ENCODE measurements at places on chromosomes 13 and 19.

DNA sequence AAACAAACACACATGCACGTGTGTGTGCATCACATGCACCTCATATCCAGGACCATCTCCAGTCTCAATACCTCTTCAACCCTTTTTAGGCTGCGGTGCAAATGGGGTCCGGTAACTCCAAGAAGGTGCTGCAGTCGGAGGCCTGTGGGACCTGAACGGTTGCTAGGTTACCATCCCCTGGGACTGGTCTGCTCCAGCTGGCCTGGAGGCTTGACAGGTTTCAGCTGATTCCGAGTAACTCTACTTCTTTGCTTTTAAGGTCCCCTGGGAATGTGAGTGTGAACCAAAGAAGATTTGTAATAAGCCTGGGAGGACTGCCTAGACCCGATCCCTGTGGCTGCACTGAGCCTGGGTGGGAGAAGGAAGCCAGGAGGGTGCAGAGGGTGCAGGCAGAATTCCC, 117.5 kb downstream of the CCNA1 start:
- no peak for DNase-seq

DNA sequence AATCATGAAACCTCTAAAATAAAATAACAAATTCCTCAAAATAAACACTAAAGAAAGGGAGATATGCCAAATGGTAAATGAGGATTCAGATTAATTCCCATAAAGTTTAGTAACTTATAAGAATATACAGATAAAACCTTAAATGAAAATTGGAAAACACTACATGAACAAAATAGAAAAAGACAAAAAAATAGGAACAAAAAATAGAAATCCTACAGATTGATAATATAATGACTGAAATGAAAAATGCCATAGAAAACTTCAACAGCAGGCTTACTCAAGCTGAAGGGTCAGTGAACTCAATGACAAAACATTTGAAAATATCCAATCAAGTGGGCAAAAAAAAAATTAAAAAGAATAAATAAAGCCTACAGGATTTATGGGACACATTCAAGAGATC, 1784.8 kb downstream of the PCDH9 start:
- DNase-seq = no peak

DNA sequence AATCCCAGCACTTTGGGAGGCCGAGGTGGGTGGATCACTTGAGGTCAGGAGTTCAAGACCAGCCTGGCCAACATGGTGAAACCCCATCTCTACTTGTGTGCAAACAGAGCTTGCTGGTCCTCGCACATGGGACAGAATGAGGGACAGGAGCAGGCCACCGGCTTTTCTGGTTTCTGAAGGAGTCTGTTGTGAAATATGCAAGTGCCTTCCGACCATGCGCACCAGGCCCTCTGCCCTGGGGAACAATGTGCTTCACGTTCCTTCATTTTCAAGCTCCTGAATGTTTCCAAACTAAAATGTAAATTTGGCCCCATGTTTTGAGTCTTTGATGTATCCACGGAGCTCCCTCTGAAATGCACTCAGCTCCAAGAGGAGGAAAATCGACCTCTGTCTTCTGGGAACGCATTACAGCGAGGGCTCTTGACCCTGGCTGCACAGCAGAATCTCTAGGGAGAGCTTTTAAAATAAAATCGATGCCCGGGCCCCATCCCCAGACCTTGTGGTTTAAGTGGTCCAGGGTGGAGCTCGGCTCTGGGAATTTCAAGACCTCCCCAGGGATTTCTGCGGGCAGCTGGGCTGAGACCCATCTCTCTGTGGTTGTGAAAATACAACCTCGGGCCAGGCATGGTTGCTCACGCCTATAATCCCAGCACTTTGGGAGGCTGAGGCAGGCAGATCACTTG, 9.3 kb upstream of the ACP4 start:
- no peak for DNase-seq

DNA sequence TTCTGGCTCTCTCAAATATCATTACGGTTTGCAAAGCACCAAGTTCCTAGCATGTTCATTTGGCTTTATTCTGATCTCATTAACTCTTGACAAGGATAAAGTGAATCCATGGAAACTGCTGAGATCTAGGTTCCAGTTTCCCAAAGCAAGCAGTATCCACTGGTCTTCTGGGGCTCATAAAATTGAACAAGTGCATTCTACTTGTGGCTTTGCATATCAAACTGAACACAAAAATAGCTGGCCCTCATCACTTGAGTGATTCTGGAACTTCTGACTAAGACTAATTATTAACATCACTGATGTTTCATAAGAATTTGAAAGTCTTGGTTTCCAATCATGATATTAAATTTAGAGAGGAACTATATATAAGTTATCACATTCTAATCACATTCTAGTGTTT, 6.3 kb upstream of the KCTD12 start:
- no peak for DNase-seq

- DNase-seq = no peak
Observed at GRCh38 chr19:34962687-34963572, 1.1 kb downstream of the ZNF792 start.

DNA sequence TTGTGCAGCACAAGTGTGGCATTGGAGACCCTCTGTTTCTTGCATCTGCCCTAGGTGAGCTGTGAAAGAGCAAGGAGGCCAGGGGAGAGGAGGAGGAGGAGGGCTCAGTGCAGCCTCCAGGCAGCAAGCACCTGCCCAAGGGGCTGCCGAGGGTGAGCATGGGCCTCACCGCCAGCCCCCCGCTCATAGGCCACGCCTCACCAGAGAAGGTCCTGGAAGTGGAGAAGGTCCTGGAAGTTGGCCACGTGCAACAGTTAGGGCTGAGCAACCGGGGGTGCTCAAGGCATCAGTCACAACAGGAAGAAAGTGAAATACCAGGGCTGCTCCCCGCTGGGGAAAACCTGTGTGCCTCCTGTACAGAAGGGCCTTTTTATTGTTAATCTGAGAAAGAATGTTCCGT, 168.9 kb downstream of the TEX29 start:
- no peak for DNase-seq

GRCh38 chr19:44643605-44644401, at the start of gene PVR:
Gene PVR (plus strand): TSS chr19:44643910. CDS start chr19:44644097, 187 bp downstream.
- no peak for DNase-seq

DNA sequence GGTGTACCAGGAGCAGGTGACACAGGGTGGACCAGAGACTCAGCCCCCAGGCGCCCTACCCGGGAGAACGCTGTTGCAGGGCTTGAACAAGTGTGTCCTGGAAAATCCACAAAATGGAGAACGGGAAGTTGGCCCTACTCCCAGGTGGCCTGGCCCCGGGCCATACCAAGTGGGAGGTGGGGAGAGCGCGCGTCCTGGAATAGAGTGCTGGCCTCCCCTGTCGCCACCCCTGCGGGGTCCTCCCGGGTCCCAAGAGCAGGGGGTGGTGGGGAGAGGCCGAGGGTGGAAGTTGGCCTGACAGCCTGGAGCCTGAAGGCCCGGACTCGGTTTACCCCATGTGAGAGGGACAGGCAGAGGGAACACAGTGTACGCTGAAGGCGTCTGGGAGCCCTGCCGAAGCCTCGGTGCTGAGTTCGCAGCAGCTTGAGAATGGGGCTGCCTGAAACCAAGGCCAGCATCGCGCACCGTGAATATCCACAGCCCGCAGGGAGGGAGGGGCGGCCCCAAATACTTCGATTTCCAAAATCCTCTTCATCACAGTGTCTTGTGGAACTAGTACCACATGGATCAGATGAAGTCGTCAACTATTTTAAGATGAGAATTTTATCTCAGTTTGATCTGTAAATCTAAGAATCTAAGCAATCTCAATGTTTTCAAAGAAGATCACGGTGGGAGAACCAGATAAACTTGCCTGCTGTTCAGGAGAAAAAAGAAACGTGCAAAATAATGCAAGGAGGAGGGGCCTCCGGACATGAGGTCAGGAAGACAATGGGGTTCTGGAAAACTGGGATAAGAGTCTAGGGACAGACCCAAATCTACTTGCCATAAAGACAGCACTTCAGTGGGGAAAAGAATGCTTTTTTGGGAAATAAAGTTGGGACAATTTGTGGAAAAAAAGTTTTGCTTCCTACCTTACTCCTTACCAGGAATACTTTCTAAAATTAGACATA, 10.4 kb upstream of the KLF16 start:
- DNase-seq = no peak

DNA sequence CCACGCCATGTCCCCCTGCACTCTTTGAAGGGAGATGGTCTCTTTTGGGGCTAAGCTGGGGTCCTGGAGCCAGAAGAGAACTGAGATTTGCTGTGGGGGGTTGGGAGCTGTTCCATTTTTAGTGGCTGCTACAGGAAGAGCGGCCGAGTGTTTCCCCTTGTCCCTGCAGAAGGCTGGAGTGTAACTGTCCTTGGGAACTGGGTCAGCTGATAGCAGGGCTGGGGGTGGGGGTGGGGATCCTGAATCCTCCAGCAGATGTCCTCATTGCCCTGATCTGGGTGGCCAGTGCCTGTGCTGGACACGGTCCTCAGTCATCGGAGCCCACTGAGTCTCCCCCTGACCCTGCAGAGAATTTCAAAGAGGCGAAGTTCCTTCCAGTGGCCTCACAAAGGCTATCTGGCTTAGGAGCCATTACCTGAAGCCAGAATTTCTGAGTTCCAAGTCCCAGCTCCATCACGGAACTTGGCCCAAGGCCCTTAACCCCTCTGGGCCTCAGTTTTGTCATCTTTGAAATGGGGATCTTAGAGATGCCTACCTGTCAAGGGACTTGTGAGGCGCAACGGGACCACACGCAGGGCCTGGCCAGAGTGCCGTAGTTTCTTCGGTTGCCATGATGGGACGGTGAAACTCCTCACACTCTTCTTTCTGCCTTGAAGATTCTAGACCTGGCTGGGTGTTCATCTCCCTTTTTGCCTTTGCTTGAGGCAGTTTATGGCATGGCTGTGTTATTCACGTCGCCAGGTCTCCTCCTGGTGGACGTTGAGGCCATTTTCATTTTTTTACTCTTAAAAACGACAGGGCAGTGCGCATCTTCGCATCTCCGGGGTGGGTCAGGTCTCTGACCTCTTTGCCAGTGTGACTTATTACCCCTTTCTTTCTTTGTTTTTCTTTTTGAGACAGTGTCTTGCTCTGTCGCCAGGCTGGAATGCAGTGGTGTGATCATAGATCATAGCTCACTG, 51.9 kb downstream of the DNM2 start:
- no peak for DNase-seq

DNA sequence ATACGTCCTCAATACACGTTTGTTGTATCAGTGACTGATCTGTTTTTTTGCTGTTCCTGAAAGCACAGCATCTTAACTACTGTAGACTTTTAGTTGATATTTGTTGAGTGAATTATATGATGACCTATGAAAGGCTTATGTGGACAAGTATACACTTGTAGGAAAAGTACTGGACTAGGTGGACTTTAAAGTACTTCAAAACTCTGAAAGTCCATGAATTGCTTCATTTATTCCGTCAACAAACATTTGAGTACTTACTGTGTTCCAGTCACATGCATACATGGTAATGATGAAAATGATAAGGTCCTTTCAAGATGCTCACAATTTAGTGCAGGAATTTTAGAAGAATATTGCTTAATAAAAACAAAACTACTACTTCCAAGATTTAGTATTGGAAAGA, 3.1 kb downstream of the WDFY2 start:
- no peak for DNase-seq

GRCh38 chr13:21175656-21176214, 617 bp downstream of the SKA3 start:
- DNase-seq = no peak

- DNase-seq = no peak
Observed at GRCh38 chr19:36488846-36489117, 579 bp downstream of the ZNF566 start.

DNA sequence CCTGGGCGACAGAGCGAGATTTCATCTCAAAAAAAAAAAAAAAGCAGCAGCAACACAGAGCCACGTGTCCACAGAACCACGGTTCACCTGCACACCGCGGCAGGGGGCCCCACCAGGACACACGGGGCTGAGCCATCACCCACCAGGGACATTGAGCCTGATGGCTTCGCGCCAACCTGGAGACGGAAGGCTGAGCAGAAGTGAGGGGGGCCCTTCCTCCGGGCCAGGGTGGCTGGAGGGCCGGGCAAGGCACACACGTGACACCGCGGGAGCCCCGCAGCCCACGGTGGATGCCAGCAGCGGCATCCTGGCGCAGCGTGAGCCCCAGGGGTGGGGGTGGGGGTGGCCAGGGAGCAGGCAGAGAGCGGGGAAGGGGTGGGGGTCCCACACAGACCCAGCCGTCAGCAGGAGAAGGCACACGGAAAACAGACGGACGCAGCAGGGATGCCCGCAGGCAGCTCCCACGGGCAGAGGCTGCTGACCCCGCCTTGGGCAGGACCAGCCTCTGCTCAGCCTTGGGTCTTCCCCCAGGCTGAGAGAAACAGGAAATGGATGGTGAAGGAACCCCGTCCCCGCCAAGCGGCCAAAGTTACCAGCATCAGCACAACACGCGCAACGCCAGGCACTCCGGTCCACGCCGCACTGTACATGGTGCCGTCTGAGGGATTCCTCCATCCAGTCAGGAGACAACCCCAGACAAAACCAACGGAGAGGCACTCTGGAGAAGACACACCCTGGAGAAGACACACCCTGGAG, 33.6 kb downstream of the SBNO2 start:
- no peak for DNase-seq

DNA sequence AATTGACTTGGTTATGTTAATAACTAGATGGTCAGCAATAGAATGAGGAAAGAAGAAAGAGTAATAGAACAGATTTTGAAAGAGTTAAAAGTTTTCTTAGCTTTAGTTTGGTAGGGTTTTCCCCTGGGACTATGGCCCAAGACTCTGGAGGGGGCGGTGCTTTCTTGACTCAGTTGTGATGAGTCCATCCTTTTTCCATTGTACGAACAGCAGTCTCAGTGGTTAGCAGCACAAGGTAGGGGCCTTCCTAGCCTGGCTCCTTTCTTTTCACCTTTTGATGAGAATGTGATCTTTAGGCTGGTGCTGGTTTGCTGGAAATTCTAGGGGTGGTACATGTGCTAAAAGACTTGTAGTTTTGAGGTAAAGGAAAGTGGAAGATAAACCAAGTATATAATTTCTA, 38.8 kb downstream of the ZNF506 start:
- DNase-seq = no peak

- DNase-seq = peak; percentile 8
Observed at GRCh38 chr13:62014299-62014698, 598.6 kb upstream of the PCDH20 start.

DNA sequence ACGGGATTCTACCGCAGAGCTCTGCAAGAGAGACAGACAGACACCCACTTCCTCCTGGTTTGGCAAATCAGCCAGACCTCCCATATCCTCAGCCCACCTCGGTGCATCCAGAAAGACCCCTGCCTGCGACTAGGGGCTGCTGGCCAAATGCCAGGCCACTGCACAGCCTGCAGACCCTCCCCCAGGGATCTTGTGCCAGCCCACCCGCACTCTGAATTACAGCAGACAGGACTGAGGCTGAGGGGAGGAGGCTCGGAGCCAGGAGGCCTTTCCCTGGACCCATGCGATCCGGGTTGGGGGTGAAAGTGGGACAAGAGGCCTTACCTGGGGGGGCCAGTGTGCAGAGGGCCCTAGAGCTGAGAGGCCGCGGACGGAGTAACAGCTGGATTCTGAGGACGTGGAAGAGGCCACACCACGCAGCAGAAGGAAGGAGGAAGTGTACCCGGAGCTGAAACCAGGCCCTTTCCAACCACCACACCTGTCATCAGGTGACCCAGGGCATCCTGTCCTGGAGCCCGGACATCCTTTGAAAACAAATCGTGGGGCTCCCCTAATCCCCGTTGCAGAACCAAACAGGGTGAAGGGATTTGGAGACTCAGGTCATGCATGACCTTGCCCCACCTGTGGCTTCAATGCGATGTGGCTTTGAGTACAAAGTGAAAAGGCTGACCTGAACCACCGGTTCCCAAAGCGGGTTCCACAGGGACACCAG, 993 bp downstream of the FUT6 start:
- DNase-seq = no peak
